ENCODE measurements at places on chromosomes 2 and 18.

GRCh38 chr2:53445383-53446070, 322.1 kb upstream of the CHAC2 start:
- no peak overlapping the region for H3K27ac ChIP-seq
- no peak overlapping the region for H3K4me3 ChIP-seq
- no peak for DNase-seq
- H3K4me1 ChIP-seq: no peaks in the 10 kb centered on the region

GRCh38 chr18:44258576-44258975, 422.1 kb upstream of the SETBP1 start:
- H3K4me1 ChIP-seq: no peaks in the 10 kb centered on the region
- H3K27ac ChIP-seq: no peak overlapping the region
- no peaks in the 10 kb centered on the region for H3K36me3 ChIP-seq
- DNase-seq: no peak
- H3K27me3 ChIP-seq: no peaks in the 10 kb centered on the region

- H3K27me3 ChIP-seq: no peaks in the 10 kb centered on the region
- H3K36me3 ChIP-seq: no peaks in the 10 kb centered on the region
- no peak overlapping the region for H3K4me3 ChIP-seq
- no peak overlapping the region for H3K27ac ChIP-seq
Observed at GRCh38 chr2:144449028-144449406, 70.9 kb downstream of the ZEB2 start.

DNA sequence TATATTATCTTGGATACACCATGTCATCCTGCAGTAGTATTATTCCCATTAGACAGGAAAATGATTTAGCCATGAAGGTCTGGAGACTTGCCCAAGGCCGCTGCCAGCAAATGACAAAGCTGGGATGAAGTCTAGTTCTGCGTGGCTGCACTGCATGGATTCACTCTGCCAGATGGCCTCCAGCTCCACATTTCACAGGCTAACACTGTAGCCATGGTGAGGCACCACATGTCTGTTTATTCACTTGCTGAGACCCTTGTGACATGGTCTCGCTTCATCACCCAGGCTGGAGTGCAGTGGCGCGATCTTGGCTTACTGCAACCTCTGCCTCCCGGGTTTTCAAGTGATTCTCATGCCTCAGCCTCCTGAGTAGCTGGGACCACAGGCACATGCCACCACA, 31.5 kb upstream of the SCG2 start:
- no peaks in the 10 kb centered on the region for H3K4me1 ChIP-seq
- no peaks in the 10 kb centered on the region for H3K27me3 ChIP-seq
- H3K27ac ChIP-seq: no peak overlapping the region
- no peaks in the 10 kb centered on the region for H3K36me3 ChIP-seq
- DNase-seq: no peak

DNA sequence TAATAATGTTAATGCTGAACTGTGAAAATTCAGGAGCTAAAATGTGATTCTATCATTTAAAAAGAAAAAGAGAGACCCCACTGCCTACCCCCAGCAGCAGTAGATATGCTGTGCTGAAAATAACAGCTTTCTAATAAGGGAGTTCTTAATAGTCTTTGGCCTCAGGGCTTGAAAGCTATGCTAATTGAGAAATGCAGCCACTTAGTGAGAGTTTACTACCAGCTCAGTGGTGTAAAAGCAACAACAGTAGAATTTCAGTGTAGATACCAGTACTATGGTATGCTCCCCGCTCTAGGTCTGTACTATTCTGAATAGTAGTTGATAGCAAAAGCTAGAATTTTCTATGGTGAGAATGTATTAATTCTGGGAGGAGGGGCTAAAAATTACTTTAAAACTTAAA, 303.1 kb upstream of the VWC2L start:
- no peak overlapping the region for H3K27ac ChIP-seq
- no peak for DNase-seq
- no peaks in the 10 kb centered on the region for H3K4me1 ChIP-seq
- no peak overlapping the region for H3K4me3 ChIP-seq
- no peaks in the 10 kb centered on the region for H3K36me3 ChIP-seq

DNA sequence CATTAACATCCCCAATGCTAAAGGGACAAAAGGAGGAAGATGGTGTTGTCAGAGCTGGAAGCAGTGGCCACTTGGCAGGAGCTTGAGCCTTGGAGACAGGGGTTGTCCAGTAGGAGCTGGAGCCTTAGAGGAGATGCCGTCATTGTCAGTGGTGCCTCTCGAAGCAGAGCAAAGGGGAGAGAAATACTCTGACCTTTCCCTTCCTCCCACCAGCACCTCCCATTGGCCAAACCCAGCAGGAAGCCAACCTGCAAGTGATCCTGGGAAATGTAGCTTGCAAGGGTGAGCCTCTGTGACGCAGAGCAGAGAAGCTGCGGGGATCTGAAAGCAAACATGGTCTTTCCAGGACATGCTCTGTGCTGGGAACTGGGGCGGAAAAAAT, 33.7 kb upstream of the MRPL19 start:
- no peak overlapping the region for H3K27ac ChIP-seq
- DNase-seq: no peak
- H3K4me1 ChIP-seq: no peaks in the 10 kb centered on the region

DNA sequence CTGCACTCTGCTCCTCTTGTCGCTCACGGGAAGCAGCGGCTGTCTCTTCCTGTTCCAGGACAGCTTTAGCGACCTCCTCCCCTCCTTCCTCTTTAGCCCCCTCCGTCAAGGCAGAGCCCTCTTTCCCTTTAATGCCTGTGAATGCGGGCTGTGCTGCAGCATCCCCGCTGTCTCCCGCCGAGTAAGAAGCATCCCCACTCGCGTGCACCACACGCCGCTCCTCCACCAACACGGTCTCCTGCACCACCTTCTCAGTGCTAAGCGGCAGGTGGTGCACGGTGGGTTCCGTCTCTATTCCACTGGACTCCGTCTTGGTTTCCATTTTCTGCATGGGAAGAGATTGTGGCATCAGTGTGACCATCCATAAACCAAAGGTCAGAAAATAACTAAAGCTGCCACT, 101.6 kb upstream of the ZBTB14 start:
- no peaks in the 10 kb centered on the region for H3K27me3 ChIP-seq
- H3K4me3 ChIP-seq: no peak overlapping the region
- no peaks in the 10 kb centered on the region for H3K4me1 ChIP-seq
- H3K27ac ChIP-seq: no peak overlapping the region
- no peaks in the 10 kb centered on the region for H3K36me3 ChIP-seq
